ENCODE measurements at places on chromosomes 3 and 15.

- no peak for DNase-seq
Measured at GRCh38 chr3:134373271-134374104, 759 bp downstream of the AMOTL2 start.

- DNase-seq: no peak
Measured at GRCh38 chr15:81752546-81752942, 293.3 kb downstream of the MEX3B start.

- no peak for DNase-seq
Measured at GRCh38 chr15:81279621-81280485, 44.1 kb downstream of the STARD5 start.

- no peak for DNase-seq
Measured at GRCh38 chr15:90358124-90359033, 6.3 kb downstream of the ZNF774 start.

DNA sequence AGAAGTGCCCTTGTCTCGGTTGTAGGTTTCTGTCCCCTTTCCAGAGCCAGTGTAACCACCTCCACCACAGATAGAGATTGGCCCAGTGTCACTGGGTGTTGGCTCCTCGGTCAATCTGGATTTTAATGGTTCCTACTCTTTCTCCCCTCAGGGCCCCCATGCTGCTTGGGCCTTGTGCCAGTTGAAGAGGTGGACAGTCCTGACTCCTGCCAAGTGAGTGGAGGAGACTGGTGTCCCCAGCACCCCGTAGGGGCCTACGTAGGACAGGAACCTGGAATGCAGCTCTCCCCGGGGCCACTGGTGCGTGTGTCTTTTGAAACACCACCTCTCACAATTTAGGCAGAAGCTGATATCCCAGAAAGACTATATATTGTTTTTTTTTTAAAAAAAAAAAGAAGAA lies 75.2 kb downstream of the BOC start:
- no peak for DNase-seq

DNA sequence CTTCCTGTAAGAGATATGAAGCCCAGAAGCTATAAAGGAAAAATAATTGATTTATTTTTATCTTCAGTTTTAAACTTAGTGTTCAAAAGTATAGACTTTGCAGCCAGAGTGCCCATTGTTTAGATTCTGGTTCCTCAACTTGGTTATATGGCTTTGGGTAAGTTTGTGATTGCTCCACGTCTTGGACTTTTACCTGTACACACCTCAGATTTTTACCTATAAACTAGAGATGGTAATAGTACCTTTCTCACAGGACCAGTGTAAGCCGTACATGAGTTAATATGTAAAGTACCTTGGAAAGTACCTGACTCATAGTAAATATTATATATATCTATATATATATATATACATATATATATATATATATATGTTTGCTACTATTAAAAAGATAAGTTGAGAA lies 283.8 kb downstream of the RAP2B start:
- DNase-seq: no peak

DNA sequence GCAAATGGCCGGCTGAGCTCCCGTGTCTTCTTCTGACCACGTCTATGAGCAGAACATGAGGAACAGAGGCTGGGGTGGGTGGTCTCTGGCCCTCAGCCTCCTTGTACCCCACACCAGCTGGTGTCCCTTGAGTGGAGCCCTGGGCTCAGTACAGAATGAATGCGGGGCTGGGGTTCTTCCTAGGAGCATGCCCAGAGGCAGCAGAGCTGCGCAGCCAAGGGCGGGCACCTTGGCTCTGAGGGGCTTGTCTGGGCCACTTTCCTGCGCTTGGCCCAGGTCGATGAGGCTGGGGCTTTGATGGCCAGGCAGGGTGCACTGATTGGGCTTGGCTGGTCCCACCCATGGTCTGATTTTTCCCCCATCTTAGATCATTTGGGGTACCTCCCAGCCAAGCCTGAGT lies 6.4 kb downstream of the SCN5A start:
- DNase-seq: no peak

DNA sequence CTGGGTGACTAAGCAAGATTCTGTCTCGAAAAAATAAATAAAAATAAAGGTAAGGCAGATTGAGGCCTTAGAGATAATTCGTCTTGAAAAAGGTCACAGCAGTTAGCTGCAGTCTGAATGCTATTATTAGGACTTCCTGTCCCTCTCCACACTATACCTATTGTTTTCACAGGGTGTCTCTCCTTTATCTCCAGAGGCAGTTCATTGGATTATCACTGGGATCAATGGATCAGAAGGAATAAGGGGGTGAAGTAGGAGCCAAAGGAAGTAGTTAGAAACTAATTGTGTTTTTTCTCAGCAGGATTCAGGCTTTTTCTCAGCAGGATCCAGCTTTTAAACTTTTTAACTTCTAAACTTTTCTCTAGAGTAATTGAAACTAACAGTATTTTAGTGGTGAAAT lies 326.9 kb downstream of the IL5RA start:
- no peak for DNase-seq

DNA sequence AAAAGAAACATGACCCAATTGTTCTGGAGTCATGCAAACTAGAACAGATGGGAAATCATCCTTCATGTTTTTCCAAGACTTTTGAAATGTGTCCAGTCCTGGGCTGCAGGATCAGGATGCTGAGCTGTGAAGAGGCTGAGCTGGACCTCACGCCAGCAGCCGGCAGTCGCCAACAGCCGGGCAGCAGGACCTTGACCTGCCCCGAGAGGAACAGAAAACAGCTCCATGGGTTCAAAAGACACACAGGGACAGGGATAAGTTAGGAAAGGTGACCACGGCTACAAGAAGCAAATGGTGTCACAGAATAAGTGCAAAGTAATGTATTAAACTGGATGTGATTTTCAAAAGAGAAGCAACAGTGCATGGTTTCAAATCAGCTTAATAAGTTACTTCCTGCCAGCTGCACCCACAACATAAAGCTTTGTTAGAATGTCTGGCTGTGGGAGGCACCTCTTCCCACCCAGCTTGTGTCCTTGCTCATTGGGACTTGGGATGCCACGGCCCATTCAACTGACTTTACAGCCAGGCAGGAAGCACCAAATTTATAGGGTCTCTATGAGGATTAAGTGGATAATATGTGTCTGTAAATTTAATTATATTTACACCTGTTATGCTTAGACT lies 266.4 kb downstream of the GABRG3 start:
- DNase-seq: no peak

DNA sequence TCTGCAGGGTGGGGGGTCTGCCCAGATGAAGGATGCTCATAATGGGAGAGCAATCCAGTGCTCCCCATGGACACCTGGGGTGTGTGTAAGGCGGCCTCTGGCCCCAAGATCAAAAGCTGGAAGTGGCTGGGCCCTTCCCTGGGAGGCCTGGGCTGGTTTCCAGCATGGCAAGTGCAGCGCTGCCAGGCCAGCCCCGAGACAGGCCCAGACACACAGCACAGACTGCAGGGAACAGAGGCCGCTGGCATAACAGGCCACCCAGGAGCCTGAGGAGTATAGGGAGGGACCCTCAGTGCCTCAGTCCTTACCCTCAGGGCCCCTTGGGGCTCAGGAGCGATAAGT lies 10.0 kb downstream of the ITPKA start:
- no peak for DNase-seq

- DNase-seq: no peak
Measured at GRCh38 chr3:113736548-113737089, 9.4 kb downstream of the NAA50 start.

- DNase-seq: no peak
Measured at GRCh38 chr3:115996420-115997108, 373.3 kb downstream of the GAP43 start.

DNA sequence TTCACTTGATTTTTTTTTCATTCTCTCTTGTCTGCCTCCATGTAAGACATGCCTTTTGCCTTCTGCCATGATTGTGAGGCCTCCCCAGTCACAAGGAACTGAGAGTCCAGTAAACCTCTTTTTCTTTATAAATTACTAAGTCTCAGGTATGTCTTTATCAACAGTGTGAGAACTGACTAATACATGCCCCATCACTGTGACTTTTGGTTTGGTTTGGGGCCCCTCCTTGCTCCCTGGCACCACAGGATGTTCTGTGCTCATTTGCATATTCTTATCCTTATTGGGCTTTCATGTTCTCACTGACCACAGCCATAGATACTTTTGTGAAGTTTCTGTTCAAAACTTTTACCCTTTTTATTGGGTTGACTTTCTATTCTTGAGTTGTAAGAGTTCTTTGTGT lies 3.8 kb upstream of the PRR20G start:
- no peak for DNase-seq

GRCh38 chr15:83398626-83399025 lies 48.5 kb upstream of the SH3GL3 start:
- no peak for DNase-seq

- no peak for DNase-seq
Measured at GRCh38 chr15:99247062-99247461, 2.3 kb downstream of the TTC23 start.

DNA sequence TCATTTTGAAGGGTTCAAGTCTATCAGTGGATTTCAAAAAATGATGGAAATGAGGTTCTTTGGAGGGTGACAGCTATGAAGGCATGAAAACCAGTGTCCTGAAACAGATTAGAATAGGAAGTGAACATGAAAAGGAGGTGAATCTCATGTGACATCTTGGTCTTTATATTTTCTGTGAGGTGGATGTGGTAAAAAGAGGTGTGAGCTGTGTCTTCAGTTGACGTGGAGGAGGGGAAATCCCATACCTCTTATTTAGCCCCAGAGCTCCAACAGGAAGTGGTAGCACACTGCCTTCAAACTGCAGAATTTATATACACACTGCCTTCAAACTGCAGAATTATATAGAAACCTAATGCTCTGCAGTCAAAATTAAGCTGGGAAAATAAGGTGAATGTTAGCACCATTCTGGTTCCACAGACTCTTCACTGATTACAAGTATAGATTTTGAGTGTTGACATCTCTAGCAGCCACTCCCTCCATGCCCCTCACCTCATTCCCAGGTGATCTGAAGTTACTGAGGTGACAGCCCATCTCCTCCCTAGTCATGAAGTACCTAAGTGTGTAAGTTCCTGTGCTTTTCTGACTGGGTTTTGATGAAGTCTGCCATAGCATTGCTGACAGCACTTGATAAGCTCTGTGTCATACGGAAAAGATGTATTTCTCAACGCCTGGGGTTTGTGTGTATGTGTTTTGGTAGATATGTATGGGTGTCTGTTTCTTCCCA lies 2.7 kb downstream of the RAB8B start:
- DNase-seq: peak; percentile 33

- no peak for DNase-seq
Measured at GRCh38 chr15:31399544-31400171, 73.0 kb downstream of the KLF13 start.

- DNase-seq: no peak
Measured at GRCh38 chr3:184016169-184016570, 1.5 kb downstream of the ABCC5 start.
